Astrocyte of the spinal cord (primary cell): ENCODE measurements at places on chromosomes 3 and 15.

DNA sequence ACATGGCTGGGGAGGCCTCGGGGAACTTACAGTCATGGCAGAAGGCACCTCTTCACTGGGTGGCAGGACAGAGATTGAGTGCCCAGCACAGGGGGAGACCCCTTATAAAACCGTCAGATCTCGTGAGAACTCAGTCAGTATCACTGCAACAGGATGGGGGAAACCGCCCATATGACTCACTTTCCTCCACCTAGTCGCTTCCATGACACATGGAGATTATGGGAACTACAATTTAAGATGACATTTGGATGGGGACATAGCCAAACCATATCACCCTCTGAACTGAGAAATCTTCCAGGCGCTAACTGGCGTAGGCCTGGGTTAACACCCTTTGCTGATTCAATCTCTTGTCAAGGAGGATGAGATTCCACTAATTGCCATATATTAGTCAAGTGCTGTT lies 392.3 kb downstream of the FEZF2 start:
- DNase-seq, result no peak

DNA sequence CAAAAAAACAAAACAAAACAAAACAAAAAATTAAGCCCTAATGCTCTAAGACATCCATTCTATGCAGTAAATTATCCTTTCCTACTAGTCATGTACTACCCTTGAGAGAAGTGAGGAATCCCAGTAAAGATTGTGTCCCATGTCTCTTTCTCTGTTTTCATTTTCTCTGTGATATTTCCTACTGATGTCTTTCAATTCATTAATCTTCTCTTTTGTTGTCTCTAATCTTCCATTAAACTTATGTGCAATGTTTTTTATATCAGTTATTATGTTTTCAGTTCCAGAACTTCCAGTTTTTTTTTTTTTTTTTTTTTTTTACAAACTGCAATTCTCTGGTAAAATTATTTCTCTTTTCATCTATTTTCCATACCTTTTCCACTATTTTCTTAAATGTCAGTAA lies 44.1 kb upstream of the SLC12A8 start:
- no peak for DNase-seq

DNA sequence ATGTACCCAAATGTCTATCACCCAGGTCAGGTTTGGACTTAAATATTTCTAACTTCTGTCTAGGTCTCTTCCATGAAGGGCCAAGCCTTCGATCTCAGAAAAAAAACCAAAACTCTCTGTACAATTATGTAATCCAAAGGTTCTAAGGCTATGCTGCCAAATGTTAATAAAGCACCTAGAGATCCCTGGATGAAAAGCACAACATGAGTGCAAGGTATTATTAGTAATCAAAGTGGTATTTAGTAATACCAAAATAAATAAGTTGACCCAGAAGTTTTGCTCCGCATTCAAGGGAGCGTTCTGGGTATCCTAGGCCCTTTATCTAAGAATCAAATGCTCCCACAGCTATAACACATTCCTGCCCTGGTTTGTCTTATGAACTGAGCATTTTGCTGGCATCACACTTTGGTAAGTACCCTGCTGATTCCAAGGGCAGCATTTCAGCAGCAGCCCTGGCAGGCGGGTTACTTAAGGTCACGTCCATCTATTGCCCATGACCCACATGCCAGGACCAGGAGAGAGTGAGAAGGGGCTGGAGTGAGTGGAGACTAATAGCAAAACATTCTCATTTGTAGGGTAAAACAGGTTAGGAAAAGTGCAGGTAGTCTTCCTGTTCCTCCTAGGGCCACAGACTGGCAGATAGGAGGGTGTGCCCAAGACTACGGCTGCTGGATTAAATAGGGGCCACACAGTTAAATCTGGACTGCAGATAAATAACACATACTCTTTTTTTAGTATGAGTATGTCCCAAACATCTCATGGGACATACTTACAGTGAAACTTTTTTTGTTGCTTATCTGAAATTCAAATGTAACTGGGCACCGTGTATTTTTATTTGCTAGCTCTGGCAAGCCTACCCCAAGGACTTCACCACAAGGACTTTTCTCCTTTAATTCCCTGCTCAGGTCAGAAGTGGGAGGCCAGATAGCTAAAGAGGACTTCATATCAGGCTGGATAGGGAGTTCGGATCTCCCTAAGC lies 76.0 kb upstream of the SNRK start:
- no peak for DNase-seq

DNA sequence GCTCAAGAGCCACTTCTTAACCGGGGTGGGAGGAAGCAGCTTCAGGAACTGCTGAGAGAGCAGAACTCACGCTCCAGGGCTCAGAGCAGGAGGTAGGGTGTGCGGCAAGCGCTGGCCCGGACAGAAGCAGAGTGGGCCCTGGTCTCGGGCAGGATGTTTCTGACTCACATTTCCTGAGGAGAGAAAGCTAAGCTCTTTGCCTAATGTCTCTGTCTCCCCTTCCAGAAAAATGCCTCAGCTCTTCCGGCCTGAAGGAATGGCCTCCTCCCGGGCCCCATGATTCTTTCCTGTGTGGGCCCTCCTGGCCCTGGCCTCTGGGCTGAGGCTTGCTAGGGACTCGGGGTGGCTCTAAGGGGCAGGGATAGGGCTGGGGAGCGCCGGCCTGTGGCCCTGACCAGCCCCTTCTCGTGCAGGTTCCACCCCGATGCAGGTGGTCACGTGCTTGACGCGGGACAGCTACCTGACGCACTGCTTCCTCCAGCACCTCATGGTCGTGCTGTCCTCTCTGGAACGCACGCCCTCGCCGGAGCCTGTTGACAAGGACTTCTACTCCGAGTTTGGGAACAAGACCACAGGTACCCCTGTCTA lies 4.1 kb upstream of the STAB1 start:
- peak; percentile 58 for DNase-seq

DNA sequence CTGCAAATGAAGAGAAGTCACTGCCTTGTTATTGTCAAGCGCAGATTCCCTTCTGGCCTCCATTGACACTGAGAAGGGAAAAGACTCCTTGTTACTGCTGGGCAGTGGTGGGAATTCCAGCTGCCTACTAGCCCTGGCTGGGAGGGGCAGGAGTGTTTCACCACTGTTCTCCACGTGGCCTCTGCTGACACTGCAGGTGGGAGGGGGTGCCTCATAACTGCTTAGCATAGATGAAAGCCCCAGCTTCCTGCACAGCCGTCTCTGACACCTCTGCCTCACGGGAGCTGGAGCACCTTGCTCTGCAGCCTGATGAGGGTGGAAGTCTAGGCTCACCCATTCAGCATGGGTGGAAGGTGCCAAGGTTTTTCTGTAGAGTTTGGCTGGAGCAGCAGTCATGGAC lies 52.1 kb downstream of the TM2D3 start:
- no peak for DNase-seq

DNA sequence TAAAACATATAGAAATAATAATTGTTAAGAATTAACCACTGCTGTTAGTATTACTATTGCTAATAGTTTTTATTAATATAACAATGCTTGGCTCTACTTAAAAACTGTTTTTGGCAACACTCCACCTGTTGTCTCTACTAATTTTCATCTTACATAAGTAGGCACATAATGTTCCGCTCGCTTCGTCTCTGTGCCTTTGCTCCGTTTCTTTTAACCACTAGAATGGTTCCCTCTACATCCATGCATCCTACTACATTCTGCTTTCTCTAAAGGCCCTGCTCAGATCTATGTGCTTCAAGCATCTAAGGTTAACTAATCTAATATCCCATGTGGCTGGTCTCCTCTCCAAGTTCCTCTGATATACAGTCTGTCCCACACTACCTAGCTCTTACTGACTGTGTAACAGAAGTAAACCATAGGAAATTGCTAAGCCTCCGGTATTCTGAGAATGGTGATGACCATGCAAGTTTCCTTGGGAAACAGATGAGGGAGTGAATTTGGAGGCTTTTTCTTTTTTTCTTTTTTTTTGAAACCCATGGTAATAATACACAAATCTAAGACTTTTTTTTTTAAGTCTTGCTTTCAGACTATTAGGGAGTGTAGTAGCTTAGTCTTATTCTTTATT lies 138.3 kb downstream of the P3H2 start:
- peak; percentile 28 for DNase-seq

DNA sequence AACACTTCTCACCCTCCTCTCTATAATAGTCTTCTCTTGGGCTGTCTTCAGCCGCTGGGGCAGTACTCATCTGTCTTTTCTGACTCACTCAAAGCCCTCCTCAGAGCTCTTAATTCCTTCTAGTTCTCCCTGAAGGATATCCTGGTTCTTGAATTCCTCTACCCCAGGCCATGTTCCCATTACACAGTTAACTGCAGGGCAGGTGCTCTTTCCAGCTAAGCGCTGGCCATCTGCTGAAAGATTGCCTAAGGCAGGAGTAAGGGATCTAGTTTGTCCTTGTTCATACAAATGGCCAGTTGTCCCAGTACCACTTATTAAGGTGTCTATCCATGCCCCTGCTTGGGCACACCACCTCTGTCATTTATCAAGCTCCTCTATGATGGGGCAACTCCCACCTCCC lies 10.2 kb upstream of the SPG11 start:
- DNase-seq, result no peak

DNA sequence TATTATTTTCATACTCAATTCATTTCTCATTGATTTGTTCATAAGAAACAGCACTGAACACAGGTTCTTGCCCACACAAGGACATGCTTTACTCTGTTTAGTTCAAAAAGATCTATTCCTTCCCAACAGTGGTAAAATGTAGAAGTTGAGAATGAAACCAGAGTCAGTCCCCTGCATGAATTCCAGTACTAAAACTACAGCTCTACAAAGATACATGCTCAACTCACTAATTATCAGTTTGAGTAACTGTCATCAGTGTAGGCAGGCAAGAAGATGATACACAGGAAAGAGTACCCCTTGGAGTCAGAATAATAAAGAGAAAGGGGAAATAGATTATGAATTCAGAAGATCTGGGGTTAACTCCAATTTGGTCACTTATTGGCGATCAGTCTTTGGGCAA lies 43.2 kb downstream of the NR2E3 start:
- DNase-seq, result no peak

GRCh38 chr15:91476861-91477260 lies 376.6 kb upstream of the SLCO3A1 start:
- DNase-seq, result no peak

DNA sequence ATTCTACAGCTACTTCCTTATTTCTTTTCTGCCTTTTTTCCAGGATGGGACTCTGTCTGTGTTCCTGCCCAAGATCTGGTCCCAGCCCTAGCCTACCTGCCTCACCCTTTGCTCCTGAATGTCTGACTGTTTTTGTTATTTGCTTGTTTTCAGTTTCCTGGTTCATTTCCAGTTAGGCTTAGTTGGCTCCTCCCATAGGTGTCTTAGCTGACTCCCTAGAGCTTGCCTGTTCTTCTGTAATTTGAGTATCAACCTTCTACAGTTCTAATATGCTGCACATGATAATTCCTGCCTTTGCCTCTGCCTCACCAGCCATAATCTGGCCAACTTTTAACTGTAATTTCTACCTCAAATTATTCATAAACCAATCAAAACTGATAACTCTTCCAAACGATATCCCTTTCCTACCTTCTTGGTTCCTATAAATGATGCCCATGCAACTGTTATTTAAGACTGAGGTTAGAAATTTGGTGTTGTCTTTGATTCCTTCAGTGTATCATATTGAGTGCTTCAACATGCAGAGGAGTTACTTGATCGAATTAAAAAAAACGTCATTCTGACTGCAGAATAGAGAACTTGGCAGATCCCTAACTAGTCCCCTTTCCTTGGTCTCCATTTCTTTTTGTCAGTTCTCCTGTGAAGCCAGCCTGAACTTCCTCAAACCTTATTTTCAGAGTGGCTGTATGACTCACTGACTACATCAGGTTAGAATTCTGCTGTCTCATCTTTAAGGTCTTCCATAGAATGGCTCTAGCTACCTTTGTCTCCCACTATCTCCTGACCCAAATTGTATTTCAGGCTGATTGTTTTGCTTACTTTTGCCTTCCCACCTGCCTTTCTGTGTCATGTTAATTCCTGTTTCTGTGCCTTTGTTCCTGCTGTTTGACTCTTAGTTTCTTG lies 8.4 kb downstream of the GOLM2 start:
- peak; percentile 69 for DNase-seq

DNA sequence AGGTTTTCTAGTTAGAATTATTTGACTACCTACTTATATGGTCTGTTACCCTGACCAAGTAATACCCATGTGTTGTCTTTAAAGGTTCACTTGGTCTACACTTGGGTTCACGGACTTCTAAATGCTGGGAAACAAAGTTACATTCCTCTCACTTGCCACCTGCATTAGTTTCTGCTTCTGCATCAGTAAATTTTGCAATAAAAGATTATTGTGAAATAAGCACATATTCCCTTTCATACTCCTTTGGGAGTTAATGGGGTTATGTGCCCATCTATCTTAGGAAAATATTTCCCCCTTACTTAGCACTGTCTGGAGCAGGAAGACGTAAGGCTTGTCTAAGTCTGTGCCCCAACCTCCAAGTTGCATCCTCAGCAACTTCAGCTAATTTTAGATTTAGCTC lies 160.7 kb downstream of the FRMD5 start:
- no peak for DNase-seq

- DNase-seq, result no peak
Observed at GRCh38 chr3:147483145-147483544, 74.0 kb downstream of the ZIC1 start.

DNA sequence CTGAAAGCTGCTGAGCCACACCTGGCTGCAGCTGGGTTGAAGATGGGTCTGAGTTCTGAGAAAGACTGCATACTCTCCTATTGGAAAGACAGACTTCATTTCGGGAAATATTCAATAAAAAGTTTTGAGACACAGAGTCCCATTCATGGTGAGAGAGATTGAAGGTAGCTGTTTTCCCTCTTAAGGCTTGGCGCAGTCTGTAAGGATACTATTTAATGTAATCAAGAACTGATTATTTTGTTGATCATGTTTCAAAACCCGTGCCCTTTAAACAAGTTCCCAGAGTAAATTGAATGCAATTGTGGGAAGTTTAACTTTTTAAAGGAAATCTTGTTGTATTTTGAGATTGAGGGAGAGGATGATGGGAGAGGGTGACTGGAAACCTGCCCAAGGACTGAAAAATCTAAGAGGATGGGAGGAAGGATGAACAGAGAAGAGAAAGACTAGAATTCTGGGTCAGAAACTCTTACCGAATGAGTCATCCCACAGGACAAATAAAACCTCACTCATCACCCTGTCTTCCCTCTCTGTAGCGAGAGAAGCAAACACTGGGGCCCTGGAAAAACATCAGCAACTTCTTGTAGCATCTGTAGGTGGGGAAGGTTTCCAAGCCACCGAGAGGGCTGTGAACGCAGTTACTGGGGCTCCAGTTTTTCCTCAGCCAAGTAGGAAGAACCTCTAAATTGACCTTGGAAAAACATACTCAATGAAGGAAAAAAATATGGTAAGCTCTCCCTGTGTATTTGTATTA lies 193.2 kb upstream of the TPRG1 start:
- peak; percentile 83 for DNase-seq

GRCh38 chr3:10344147-10344943 lies 23.4 kb upstream of the SEC13 start:
- peak; percentile 55 for DNase-seq

DNA sequence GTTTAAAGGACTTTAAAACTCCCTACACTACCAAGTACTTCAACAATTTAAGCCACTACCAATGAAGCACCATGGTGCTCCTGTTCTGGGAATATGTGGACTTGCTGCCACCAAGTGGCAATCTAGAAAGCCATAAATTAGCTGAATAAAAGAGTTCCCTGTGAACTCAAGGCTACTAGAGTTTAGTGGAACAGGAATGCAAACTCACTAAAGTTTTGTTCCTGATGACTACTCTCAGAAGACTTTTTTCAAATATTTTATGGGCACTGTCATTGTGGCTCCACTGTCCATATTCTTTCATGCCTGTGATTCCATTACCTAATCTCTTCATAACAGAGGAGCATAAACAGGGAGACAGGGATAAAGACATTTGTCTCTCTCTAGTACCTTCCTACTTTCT lies 63.9 kb downstream of the TMCC1 start:
- DNase-seq, result peak; percentile 90
